AG08395 (cell line): ENCODE measurements at places on chromosomes 1 and 21.

GRCh38 chr1:17208546-17208945 lies 3.6 kb downstream of the PADI1 start:
- DNase-seq, result no peak

GRCh38 chr1:239647045-239647444 lies 260.7 kb downstream of the CHRM3 start:
- no peak for DNase-seq

DNA sequence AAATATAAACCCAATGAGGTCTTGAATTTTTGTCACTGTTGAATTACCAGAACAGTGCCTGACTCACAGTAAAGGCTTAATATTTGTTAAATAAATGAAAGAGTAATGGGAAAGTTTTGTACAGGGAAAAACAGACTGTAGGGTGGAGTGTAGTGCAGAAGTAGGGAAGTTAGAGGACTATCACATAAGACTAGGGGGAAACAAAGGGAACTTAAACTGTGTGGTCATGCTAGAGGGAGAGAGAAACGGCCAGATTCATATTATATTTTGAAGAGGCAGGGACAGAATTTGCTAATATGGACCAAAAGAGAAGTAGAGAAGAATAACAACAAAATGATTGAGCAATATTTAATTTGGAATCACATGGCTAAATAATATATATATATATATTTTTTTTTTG lies 14.8 kb downstream of the CTSK start:
- DNase-seq, result no peak

GRCh38 chr1:34412598-34413370 lies 236.1 kb downstream of the C1orf94 start:
- DNase-seq, result no peak

- DNase-seq, result peak; percentile 90
These were observed 86.4 kb downstream of the LAMC2 start for GRCh38 chr1:183272390-183272848.

- DNase-seq, result no peak
These were observed 227.7 kb upstream of the IRF2BP2 start for GRCh38 chr1:234837713-234838112.

- no peak for DNase-seq
These were observed 75.4 kb downstream of the RGS2 start for GRCh38 chr1:192884241-192884640.

- no peak for DNase-seq
These were observed 181.1 kb downstream of the KCNK2 start for GRCh38 chr1:215263636-215264035.

GRCh38 chr1:180230791-180231505 lies 884 bp downstream of the LHX4 start:
- DNase-seq, result peak; percentile 51

DNA sequence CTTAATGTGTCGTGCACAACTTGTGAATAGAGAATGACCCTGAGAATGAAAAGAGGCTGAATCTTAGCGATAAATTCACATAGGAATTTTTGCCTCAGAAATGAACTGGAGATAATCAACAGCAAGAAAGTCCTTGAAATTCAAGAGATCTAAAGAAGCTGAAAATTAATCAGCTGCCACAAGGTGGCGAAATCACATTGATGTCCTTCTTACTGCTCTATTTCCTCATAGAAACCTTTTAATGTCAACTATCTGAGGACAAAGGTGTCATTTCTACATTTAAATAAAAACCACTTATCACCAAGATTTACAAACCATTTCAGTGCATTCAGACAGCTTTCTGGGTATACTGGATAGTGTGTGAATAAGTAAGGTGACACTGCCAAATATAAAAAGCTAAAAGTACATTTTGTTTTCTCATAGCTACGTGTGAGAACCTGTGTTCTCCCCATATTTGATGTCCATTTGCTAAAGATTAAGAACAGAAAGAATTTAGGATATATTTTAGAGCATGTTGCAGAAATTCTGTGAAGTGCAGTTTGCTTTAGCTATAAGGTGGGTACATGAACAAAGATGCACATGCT lies 485.3 kb upstream of the PTBP2 start:
- peak; percentile 33 for DNase-seq
